ENCODE measurements at places on chromosomes 13 and 19. TPM values are rescaled to one million over a fixed set of nuclear protein-coding genes. Genes with fewer than 3 reads are reported as not detected.

RETN gene
- polyA plus RNA-seq, result 0.40 TPM

CYSLTR2 gene
- 0.37 TPM for polyA plus RNA-seq

LILRA5 gene
- 0.45 TPM for polyA plus RNA-seq

DNA sequence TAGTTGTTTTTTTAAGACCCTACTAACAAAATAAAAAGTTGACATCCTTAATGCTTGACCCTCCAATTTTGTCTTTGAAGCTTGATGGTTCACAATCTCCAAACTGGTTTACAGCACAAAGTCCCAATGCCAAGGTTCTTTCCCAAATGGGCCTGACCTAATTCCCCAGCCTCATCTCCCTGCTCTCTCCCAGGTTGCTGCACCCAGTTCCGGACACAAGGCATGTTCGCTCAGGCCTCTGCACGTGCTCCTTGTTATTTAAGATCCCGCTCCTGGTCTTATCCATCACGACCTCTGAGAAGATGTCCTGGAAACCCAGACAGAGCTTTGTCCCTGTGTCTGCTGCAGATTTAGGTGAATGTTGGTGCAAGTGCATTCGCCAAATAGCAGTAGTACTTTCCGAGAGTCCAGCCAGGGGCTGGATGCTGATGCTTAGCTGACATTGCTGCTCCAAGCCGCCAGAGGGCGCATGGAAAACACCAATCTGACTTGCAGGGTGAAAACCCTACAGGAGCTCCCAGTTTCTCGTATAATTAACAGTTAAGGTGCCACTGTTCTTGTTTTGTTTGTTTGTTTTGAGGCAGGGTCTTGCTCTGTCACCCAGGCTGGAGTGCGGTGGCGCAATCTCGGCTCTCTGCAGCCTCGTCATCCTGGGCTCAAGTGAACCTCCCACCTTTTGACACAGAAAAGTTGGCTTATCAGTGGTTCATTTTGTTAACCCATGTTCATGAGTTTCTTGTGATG, 18.5 kb downstream of the LYPD3 start:
- peak; percentile 76 for DNase-seq

DNA sequence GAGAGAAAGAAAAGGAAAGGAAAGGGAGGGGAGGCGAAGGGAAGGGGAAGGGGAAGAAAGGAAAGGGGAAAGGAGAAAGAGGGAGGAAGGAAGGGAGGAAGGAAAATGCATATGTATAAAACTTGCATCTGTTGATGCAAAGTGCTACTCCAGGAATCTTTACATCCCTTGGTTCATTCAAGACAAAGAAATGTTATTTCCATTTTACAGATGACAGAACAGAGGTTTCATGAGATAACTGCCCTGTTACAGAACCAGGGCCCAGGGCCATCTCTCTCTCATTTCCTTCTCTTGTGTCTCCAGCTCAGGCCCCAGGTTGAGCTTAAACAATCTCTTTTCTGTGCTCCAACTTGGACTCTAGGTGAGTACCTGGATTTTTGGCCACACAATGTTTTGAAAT, 1.8 kb upstream of the SLC25A30 start:
- no peak for DNase-seq

DNA sequence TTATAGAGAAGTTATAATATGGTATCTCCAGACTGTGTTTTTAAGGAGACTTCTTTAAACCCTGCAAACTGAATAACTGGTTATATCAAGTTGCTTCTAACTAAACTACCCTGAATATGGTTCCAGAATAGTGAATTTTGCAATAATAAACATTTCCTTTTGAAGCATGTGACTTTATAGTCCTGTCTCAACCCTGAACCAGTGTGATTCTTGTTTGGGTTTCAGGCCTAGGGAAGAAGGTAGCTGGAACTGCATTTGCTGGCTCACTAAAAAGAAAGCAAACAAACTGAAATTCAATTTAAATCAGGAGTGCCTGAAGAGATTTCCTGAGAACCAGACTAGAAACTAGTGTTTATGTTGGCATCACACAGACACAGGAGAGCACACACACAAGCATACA, 4.9 kb downstream of the ARHGEF7 start:
- DNase-seq, result no peak

- DNase-seq, result no peak
Observed at GRCh38 chr13:109794095-109794494, 7.7 kb upstream of the IRS2 start.

DNA sequence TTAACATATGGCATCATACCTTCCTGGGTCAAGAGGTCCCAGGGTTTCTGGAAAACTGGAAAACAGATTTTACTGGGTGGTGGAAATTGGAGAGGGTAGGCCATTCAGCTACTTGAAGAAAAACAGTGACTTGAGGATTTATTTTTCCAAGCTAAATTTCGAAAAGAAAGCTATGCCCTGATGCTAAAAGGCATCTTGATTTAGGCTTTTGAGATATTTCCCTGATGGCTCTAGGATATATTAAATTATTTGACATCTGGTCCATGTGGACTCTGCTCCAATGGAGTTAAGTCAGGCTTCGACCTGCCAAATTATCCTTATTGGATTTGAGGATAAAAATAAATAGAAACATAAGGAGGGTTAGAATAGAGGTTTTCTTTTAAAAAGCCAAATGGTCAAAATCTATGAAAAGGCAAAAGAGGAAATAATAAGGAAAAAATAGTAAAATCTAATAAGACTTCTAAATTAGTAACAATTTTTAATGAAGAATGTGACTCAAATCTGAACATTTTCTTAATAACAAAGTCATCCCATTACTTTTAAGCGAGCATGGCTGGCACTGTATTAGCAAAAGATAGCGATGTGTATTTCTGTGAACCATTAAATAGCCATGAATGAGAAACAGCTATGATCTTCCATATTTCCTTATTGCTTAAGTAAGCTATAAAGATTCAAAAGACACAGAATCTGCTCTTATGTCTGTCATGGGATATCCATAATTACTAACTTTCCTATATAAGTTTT, 190.0 kb upstream of the MIR17HG start:
- no peak for DNase-seq

Measured in left kidney (tissue), 8 donors.